ENCODE measurements at places on chromosomes 2 and 18.

- peak; percentile 90 for DNase-seq
These were observed 81.5 kb downstream of the BCL2 start for GRCh38 chr18:63237881-63238692.

GRCh38 chr2:128103407-128103806 lies 12.4 kb downstream of the UGGT1 start:
- DNase-seq: no peak

DNA sequence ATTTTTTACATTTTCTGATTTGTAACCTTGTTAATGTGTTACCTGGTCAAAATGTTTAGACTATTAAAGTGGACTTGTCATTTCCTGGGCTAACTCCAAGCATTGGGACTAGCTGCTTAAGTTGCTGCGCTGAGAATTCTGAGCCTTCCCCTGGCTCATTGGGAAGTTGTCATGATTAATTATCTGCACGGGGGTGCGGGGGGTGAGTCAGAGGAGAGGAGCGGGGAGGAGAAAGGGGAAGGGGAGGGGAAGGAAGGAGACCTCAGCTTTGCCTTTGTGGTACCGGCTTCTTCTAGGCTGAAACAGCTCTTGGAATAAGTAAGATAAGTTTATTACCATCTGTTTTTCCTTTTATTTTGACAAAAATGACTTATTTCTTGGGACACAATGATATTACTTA lies 52.9 kb upstream of the APCDD1 start:
- peak; percentile 46 for DNase-seq

GRCh38 chr2:119464981-119465380 lies 33.3 kb downstream of the TMEM37 start:
- DNase-seq: peak; percentile 4

- peak; percentile 93 for DNase-seq
These were observed 24.4 kb downstream of the MBP start for GRCh38 chr18:77108001-77108692.

DNA sequence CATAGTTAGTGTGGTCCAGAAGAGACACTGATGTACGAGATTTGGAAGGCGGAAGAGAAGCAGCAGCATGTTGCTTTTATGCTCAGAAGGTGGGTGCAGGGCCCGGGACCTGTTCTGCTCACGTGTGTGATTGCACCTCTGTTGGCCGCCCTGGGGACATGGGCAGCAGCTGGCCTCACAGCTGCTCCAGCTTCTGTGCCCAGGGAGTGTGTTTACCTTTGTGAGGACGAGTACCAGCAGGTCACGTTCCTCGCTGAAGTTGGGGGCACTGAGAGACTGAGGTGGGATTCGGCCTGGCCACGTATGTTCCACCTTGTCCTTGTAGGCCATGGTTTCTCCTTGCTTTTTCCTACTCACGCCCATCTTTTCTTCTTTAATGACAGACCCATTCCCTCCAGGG lies 86.3 kb downstream of the PMAIP1 start:
- DNase-seq: no peak

DNA sequence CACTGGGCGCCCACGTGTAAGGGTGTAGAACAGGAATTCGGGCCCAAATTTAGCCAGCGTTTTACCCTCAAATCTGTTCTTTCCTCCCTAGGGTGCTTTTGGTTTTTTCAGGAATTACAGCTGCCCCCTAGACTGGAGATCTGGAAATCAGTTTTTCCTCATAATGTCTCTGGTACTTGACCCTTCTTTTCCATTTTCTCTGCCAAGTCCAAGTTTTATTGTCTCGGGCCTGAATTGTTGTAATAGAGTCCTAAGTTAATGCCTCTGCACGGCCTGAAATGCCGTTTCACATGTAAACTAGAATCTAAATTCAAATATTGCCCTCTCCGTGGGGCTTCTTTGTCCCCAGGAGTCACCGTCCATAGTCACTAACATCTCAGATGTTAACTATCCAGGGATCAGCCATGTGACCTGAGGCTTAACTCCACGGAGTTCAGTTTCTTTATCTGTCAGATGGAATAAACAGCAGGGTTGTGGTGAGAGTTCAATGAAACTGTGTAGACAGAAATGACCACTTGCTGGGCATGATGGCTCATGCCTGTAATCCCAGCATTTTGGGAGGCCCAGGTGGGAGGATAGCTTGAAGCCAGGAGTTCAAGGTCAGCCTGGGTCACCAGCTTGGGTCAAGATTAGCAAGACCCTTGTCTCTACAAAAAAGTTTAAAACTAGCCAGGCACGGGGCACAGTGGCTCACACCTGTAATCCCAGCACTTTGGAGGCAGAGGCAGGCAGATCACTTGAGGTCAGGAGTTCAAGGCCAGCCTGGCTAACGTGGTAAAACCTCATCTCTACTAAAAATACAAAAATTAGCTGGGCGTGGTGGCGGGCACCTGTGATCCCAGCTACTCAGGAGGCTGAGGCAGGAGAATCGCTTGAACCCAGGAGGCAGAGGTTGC lies 12.7 kb upstream of the CABLES1 start:
- DNase-seq: no peak

DNA sequence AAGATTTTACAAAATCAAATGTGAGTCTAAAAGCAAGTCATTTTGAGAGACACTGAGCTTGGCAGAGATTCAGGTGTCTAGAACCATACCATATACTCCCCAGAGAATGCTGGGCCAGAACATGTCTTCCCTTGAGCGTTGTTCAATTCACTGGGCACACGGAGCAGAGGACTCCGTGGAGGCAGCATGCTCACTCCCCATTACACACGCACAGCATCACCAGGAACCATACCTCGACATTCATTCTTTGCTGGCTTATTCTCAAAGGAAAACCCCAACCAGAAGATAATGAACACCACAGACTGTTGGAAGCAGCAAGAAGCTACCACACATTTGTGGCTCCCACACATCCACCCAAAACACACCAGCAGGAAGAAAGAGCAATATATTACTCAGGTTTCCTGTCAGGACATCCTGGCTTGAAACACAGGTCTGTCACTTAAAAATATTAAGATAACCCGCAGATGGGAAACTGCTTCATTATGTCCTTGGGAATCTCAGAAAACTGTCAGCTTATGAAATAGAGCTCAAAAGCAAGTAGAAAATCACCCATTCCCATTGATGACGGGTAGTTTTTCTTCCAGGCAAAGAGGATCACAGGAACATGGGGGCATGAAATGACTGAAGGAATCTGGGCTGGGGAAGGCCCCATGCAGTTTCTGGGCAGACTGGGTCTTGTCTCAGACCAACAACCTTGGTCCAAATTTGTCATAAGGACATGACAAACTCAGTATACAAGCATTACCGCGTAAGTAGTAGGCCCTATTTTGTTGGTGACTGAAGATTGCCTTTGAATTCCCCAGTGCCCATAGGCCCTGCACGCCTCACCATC lies 46.4 kb downstream of the PCBP1 start:
- DNase-seq: no peak

GRCh38 chr2:55401124-55401523 lies 18.5 kb downstream of the CCDC88A start:
- peak; percentile 18 for DNase-seq

DNA sequence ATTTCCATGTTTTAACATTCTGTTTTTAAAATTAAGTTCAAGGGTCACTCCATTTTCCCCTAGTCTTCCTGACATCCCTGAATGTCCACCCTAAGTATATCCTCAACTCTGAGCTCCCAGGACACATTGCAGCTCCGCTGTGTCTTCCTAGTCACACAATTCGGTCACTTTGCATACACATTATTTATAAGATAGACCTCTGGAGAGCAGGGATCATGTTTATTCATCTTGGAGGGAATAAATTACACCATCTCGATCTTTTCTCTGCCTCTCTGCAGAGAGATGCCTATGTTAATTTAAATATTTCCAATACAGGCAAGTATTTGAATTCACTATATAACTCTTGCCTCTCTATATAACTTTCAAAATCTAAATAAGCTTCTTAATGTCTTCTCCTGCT lies 166.2 kb downstream of the SLC39A10 start:
- DNase-seq: no peak

- DNase-seq: no peak
These were observed at the start of gene PLEK for GRCh38 chr2:68365087-68365486. PLEK (plus strand) TSS chr2:68365282; CDS start chr2:68365352, 70 bp downstream.

- DNase-seq: no peak
These were observed 58.2 kb downstream of the ADI1 start for GRCh38 chr2:3460831-3461800.

DNA sequence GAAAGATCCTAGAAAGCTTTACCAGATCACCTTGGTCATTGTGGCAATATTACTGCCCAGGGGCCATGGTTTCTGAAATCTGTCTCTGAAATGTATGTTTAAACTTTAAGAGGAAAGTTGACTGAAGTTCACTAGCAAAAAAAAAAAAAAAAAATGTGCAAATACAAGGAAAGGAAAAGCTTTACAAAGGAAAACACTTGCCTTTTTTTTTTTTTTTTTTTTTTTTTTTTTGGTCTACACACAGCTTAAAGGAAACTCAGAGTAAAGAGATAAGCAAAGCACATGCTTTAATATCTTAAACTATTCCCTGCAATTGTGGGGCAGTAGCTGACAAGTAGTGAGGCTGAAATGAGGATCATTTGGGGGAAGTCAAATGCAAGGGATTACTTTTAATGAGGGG lies 174.2 kb upstream of the EPAS1 start:
- no peak for DNase-seq

DNA sequence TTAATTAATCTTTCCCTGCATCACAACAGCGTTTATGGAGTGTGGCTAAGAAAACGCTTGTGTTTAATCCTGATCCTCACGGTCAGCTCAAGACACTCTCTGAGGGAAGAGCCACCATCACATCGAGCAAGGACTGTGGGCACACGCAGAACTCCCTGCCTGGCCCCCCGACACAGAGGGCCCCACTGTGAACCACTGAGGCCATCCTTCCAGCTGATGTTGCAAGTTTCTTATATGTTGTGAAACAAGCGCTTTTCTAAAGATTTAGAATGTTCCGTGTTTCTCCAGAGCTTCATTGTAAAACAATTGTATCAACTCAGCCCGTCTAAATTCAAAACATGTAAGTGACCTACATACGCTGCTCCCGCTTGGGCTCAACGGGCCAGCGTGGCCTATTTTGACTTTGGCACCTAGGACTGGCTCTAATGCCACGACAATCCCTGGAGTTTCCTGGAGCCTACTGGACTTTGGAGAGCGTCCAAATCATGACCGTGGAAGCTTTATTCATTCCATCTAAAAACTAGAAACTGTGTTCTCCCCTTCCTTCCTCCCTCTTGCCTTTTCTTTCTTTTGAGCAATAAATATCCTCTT lies 34.9 kb downstream of the SERPINE2 start:
- DNase-seq: no peak

GRCh38 chr2:109125593-109126500 lies 3.2 kb upstream of the SH3RF3 start:
- peak; percentile 96 for DNase-seq

- DNase-seq: peak; percentile 90
These were observed 24.0 kb upstream of the COLEC12 start for GRCh38 chr18:524466-524865.

DNA sequence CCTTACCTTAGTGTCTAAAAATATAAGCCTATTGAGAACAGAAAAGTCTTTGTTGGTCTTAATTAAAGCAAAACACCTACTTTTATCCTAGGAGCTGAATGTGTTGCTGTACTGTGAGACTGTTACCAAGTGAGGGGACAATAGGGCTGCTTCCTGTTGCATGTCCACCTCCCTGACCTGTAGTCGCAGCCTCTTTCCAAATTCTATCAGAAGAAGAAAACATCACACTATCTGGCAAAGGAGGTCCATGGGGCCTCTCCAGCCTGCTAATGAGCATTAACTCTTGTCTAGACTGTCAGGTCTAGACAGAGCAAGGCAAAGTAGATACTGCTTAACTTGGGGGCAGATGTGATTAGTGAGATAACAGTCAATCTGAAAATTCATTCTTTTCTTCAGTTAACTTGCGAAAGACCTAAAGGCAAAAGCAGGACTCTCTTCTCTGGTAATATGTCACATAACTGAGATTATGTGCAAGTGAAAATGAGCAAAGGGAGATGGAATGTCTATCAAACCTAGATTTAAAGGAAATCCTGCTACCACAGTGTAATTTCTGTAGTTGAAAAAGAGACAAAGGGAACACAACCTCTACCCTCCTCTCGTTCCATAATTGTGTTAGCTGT lies 66.9 kb downstream of the CDH20 start:
- DNase-seq: peak; percentile 50

DNA sequence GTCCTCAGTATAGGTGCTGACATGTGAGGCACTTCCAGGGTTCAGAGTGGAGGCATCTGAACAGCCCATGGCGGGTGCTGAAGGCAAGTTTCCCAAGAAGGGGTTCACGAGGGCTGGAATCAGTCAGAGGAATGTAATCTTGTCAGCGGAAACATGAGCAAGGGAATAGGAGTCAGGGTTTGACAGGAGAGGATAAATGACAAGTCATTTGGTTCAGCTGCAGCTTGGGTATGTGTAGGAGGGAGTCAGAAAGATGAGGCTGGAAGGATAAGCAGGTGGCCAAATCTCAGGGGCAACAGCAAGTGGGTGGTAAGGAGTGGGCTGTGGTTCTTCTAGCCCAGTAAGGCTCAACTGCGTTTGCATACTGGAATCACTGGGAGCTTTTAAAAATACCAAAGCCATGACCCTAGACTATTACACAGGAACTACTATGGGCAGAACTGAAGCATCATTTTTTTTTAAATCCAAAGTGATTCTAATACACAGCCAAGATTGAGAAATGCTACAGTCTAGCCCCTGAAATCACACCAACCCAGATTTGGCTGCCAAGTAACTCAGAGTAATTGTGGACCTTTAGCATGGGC lies 41.8 kb upstream of the NAB1 start:
- peak; percentile 85 for DNase-seq

DNA sequence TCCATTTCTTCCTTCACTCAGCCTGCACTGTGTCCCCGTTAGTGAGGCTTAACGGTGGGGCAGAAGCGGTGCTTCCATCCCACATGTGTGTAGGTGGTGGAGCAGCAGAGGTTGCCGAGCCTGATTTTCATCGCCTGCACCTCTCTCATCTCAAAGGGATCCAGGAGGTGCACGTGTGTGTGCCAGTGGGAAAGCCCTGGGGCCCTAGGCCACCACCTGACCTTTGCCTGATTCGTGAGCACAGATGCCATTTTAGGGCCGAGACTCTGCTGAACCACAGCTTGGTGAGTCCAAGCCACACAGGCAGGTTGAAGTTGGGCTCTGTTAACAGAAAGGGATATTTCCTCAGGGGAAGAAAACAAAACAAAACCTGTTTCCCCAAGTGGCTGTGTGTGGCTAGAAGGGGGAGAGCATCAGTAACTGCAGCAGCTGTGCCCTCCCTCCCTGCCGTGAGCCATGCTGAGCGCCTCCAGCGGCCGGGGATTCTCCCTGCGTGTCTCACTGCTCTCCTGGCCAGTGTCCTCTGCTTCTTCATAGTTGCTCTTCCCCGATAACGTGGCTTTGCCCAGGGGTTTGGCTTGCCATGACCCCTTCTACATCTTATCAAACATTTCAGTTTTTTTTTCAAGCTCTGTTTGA lies 81.5 kb downstream of the MAPRE2 start:
- DNase-seq: no peak

- no peak for DNase-seq
These were observed 9.2 kb downstream of the ADRA2B start for GRCh38 chr2:96106991-96107707.

- no peak for DNase-seq
These were observed 158.6 kb upstream of the LTBP1 start for GRCh38 chr2:32788114-32788513.

- DNase-seq: peak; percentile 97
These were observed 5.1 kb upstream of the SMAD7 start for GRCh38 chr18:48955830-48956261.

GRCh38 chr2:105788670-105789290 lies 44.1 kb downstream of the NCK2 start:
- no peak for DNase-seq

- DNase-seq: no peak
These were observed 278.7 kb upstream of the RAB12 start for GRCh38 chr18:8330575-8330974.
